Activated CD8-positive, alpha-beta memory T cell treated with anti-CD3 and anti-CD28 coated beads for 1 hour (primary cell): ENCODE measurements at places on chromosomes 3 and 15.

GRCh38 chr3:16370872-16371740 lies 106.1 kb downstream of the OXNAD1 start:
- no peak for DNase-seq

GRCh38 chr3:65846936-65847335 lies 191.8 kb downstream of the MAGI1 start:
- DNase-seq = no peak

GRCh38 chr3:131421957-131422498 lies 40.5 kb downstream of the NUDT16 start:
- DNase-seq = no peak

GRCh38 chr3:184209146-184209923 lies 20.1 kb upstream of the VWA5B2 start:
- DNase-seq = no peak

DNA sequence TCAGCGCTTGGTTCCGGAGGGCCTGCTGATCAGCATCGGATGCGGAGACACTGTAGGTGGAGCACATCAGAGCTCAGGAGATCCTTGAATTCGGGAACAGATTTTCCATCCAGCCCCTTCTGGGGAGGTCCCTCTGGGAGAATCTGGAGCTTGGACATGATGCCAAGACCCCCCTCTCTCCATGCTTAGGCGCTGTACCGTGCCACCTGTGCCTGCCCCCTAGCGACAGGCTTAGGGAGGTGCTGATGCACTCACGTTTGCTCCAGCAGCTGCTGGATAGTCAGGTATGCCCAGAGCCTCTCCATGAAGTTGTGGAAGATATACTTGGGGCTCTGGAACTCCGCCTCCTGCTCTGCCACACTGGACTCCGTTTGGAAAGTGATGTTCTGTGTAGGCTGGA lies 9.7 kb downstream of the ITIH4 start:
- DNase-seq = no peak

DNA sequence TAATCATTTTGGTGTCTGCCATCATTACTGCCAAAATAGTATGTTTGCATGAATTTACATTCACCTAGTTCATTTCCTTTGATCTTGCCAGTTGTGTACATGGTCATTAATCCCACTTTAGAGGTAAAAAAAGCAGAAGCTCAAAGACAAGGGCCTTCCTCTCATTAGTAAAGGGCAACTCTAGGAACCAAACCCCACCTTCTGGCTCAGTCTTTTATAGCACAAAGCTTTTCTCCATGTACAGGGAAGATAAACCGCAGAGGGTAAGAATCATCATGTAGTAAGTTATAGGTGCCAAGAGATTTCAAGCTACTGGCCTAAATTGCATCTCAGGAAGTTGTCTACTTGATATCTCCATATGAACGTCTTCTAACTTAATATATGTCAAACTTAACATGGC lies 19.3 kb upstream of the SPG21 start:
- no peak for DNase-seq

DNA sequence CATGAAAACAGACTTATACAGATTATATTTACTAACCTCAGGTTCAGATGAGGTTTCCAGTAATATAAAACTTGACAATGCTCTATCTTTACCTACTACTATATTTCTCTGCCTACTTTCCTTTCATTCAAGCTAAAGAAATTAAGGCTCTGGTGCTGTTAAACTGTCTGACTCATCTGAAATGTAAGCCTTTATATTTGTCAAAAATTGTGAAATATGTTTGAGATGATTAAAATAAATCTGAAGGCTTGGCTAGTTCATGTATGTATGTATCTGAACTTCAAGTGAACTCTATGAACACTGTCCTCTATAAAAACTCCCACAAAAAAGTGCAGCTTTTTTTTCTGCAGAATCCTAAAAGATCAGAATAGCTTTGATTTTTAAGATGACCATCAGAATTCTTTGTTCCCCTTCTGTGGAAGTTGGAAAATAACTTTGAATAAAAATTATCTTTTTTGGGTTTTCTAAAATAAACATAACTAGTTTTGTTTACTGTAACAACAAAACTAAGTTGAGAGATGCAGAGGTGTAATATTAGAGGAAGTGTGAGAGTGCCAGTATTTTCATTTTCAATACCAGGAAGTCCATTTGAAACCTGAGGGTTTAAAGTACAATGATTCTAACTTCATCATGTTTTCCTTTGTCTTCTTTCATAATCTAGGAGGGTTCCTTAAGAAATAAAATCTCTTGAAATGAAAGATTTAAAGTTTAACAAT lies 42.2 kb downstream of the ILDR1 start:
- no peak for DNase-seq

GRCh38 chr15:37007301-37007700 lies 93.0 kb downstream of the MEIS2 start:
- DNase-seq = no peak

DNA sequence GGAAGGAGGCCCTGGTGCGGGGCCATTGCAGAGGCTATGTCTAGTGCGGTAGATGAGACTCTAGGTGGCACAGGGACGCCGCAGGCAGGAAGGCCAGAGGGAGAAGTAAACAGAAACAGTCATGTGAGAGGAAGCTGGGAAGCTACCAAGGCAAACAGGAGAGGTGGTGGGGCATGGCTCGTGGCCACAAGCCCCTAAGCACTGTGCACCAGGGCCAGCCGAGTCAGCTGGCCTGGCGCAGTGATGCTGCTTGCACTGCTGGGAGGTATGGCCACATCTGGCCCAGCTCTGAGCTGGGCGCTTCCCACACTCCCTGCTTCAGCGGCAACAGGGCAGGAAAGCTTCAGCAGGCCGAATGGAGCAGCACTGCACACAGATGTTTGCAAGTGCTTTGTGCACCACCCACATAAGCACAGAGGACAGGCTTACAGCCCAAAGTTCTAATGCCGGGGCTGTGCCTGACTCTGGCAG lies 76.6 kb downstream of the SRGAP3 start:
- no peak for DNase-seq

DNA sequence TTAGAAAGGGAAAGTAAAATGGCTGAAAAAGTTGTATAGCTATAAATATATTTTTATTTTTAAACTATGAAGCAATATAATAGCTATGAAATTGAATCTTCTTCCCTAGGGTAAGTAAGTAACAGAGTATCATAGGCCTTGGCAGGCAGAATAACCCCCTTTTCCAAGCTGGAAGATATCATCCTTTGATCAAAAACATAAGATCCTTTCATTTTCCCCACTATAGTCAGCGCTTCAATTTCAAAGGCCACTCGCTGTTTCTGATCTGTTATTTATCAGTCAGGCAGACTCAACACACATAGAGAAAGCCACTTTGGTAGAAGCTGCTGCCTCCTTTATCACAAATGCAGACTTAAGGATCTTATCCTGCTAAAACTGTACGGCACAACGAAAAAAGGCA lies 74.0 kb upstream of the UBE2E2 start:
- no peak for DNase-seq

DNA sequence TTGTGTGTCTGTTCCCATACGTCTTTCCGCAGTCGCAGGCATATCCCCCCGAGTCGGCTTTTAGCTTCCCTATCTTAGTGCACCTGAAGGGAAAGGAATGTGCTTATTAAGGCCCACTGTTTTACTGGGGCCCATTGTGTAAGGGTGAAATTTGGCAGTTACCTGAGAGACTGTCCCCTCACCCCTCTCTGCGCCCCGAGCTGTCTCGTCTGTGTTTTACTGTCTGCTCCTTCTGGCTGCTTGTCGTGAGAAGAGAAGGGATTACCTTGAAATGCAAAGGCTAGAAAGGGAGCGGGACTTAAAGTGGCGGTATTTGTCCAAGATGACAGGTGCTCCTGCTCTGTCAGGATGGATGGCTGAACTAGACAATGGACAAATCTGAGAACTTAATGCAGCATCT lies 233.0 kb upstream of the POU1F1 start:
- DNase-seq = no peak

GRCh38 chr3:182445576-182445975 lies 347.7 kb upstream of the ATP11B start:
- no peak for DNase-seq

DNA sequence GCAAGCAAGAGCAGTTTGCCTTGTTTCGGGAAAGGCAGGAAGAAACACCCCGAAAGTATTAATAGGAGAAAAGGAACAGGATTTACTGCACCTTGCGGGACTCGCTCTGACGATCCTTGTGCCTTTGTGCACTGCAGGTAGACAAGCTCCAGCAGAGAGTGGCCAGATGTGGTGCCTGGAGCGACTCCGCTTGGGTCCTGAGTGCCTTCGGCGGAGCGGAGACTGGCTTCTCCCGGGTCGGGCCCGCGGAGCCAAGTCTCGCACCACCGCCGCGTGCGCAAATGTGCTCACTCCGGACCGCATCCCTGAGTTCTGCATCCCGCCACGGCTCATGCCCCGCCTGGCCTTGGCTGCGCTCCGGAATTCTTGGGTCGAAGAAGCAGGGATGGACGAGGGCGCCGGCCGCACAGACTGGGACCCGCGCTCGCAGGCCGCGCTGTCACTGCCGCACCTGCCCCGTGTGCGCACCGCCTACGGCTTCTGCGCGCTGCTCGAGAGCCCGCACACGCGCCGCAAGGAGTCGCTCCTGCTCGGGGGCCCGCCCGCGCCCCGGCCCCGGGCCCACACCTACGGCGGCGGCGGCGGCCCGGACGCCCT lies 769 bp downstream of the C2CD4A start:
- DNase-seq = no peak

DNA sequence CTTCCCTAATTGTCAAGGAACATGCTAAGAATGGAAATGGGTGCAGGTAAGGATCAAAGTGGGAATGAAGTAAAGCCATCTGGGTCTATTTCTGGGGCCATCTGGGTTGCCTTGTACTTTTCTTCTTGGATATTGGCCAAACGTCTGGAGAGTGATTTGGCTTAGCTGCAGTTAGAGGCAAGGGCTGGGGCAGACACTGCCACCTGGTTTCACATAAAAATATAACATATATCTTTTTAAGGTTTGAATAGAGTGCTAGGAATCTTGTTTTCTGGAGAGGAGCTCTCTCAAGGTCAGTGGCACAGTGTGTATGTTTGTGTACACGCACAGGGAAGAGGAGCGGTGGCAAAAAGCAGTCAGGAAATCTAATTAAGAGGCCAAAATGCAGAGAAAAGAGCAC lies 24.7 kb upstream of the EOMES start:
- DNase-seq = no peak

DNA sequence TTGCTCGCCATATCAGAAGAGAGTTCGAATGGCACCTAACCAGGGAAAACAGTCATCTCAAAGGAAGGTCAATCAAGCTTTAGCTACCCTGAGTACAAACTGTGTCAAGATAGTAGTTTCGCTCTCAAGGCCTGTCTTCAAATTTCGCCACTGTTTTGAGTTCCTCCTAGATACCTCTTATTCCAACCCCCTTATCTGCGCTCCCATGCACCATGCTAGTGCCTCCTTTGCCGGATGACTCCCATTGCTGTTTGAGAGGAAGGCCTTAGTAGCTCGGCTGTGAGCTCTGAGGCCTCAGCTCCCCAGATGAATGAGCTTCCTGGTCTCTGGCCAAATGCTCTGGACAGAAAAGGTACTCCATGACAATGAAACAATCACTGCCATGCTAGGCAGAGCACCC lies 256.0 kb downstream of the ULK4 start:
- no peak for DNase-seq

- no peak for DNase-seq
Measured at GRCh38 chr3:116281313-116282143, 163.8 kb downstream of the LSAMP start.
